ENCODE measurements at places on chromosomes 3 and 15. TPM values are rescaled to one million over a fixed set of nuclear protein-coding genes. Genes with fewer than 3 reads are reported as not detected.

GRCh38 chr3:8532251-8532871 is 30.7 kb downstream of the LMCD1 start:
- no peaks in the 10 kb centered on the region for H3K27me3 ChIP-seq
- no peak for DNase-seq
- no peak overlapping the region for H3K4me3 ChIP-seq
- no peak overlapping the region for H3K27ac ChIP-seq
- no peaks in the 10 kb centered on the region for H3K4me1 ChIP-seq

DNA sequence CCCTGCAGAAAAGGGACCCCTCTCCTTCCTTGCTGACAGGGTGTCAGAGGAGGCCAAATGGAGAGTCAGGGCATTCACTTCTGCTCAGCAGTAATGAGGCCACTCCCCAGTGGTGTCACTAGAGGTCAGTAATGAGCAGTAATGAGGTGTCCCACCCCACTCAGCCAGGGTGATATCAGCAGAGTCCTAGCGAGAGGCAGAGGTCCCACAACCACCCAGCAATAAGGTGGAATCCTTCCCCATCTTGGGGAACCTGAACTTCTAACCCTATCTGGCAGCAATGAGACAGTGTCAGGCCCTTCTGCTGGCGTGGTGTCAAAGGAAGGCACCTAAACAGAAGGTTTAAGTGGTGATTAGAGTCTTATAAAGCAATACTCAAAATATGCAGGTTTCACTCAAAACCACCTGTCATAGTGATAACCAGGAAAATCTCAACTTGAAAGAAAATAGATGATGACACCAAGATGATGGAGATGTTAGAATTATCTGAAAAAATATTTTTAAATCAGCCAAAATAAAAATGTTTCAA is 12.9 kb downstream of the OCA2 start:
- H3K4me3 ChIP-seq = no peak overlapping the region
- H3K36me3 ChIP-seq = no peaks in the 10 kb centered on the region
- no peak overlapping the region for H3K27ac ChIP-seq
- no peaks in the 10 kb centered on the region for H3K27me3 ChIP-seq

GRCh38 chr3:171695426-171695825 is 114.9 kb downstream of the PLD1 start:
- H3K4me1 ChIP-seq = no peaks in the 10 kb centered on the region
- DNase-seq = no peak
- no peak overlapping the region for H3K4me3 ChIP-seq
- no peak overlapping the region for H3K27ac ChIP-seq
- peaks cover 3% of the 10 kb centered on the region for H3K36me3 ChIP-seq
- no peaks in the 10 kb centered on the region for H3K27me3 ChIP-seq

NR1I2 gene
- total RNA-seq = 0.18 TPM

FOXB1 gene
- not detected for total RNA-seq

DNA sequence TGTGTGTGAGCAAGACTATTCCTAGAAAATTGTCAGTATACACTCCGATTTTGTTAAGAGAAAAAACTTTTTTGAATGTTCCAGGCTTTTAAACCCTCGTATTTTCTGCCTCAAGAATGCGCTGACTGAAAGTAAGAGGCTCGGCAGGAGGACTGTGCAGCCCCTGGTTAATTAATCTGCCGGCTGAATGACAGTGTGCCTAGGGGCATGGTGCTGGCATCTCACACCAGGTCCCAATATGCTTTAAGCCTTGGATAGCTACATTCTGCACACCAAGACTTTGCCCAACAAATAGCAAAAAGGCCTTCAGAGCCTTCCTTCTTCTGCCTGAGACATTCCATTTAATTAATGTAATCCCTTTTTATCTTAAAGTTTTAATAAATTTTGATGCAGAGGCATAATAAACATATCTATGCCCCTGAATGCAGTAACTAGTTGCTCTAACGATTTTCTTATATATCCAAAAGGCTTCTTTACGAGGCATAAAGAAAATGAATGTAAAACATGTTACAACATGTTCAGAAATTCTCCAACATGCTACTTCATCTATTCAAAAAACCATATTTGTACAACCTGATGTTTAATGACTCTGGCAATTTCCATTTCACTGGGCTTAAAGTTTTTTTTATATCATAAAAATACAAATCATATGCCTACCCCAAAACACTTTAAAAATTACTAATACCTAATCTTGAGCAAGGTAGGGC is 37.9 kb downstream of the DPH6 start:
- H3K4me1 ChIP-seq = no peaks in the 10 kb centered on the region
- no peaks in the 10 kb centered on the region for H3K36me3 ChIP-seq
- DNase-seq = no peak

- no peaks in the 10 kb centered on the region for H3K27me3 ChIP-seq
- no peak overlapping the region for H3K27ac ChIP-seq
- no peak for DNase-seq
Observed at GRCh38 chr3:120802916-120803315, 60.4 kb downstream of the GTF2E1 start.
